Activated naive CD4-positive, alpha-beta T cell treated with anti-CD3 and anti-CD28 coated beads, Interleukin-2, amount 50 U/mL, for 72 hours (primary cell): ENCODE measurements at places on chromosomes 3 and 15. TPM values are rescaled to one million over a fixed set of nuclear protein-coding genes. Genes with fewer than 3 reads are reported as not detected.
A peak's percentile ranks its signal among the peaks of the same experiment; 100 is the strongest.

Gene THRB
- not detected for total RNA-seq

GRCh38 chr3:14879211-14879874 is 60.6 kb downstream of the FGD5 start:
- no peak for DNase-seq

Gene ANKUB1
- not detected for total RNA-seq

DNA sequence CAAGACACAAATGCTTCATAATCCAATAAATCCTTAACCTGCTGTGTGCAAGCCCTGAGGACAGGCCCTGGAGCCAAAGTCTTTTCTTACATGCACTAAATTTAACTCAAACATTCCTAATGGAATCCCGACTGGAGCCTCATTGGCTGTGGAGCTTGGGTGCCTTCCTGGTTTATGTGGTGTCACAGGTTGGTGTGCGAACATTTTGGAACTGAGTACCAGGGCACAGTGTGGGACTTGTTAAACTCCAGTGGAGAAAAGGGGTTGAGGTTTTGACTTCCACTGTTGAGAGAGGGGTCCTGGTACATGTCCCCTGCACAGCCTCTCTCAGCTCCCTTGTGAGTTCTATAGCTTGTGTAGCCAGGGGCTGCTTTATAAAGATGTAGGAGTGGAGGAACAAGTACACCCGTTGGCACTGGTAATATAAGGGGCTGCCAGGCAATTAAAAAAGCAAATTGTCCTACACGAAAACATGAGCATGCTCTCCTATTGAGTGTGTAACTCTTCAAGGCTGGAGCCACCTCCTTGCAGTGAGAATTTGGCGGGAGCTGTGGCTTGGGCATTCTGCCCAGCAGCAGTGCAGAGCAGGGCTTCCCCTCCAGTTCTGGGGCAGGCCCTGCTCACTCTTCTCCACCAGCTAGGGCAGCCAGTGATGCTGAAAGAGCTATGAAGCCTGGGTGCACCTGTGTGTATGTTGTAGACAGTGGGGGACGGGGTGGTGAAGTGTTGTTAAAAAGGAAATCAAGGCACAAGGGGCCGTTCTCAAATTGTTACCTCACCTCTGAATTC is 218.1 kb downstream of the CLSTN2 start:
- no peak for DNase-seq

DNA sequence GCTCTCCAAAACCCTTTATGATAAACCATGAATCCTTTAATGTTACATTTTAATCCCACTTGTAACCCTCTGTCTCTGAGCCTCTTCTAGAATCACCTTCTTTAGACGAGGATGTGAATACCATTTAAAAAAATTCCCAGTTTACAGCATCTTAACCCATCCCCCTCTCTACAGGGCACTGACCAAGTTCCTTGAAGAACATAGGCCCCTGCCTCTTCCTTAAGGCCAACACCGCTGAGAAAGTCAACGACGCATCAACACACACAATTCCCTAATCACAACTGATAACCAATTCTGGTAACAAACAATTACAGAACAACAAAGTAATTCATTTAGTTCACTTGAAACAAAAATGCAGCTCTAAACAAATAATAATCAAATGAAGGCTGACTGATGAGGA is 130.3 kb downstream of the DLG1 start:
- DNase-seq: no peak

- DNase-seq: no peak
These were observed 298.3 kb upstream of the GPR149 start for GRCh38 chr3:154728285-154728684.

DNA sequence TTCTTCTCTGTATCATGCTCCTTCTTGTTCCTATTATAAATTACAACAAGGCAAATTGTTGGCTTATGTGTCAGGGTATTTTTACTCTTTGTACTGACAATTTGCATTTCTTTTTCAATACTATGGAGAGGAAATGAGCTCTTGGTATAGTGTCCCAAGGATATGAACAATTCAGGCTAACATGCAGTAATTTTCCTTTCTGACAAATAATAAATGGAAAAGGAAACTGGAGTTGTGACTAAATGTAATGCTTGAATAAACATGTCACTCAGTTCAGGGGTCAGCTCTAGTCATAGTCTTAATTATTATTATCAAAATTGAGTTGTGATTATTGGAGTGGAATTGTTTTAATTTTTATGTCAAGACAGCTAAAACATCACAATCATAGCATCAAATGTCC is 256.0 kb upstream of the ZPLD1 start:
- no peak for DNase-seq

DNA sequence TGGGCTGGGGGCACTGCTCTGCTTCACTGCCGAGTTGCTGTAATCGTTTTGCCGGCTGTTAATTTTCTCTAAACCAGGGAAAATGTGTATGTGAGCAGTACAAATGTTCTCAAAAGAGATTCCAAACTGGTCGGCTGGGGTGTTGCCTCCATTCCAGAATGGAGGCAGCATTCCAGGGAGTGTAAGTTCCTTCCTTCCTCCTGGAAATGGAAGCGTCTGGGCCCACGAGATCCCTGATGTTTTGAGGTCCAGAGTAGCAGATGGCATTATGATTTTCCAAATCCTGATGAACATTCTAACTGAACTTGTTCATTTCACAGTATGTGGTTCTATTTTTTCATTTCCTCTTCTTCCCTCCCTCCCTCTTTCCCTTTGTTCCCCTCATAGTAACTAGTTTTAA is 64.4 kb upstream of the SKOR1 start:
- DNase-seq: no peak

Gene HRG
- not detected for total RNA-seq

GRCh38 chr15:64803526-64803925 is 21.9 kb downstream of the PIF1 start:
- no peak for DNase-seq

Gene CASR
- total RNA-seq: not detected

DNA sequence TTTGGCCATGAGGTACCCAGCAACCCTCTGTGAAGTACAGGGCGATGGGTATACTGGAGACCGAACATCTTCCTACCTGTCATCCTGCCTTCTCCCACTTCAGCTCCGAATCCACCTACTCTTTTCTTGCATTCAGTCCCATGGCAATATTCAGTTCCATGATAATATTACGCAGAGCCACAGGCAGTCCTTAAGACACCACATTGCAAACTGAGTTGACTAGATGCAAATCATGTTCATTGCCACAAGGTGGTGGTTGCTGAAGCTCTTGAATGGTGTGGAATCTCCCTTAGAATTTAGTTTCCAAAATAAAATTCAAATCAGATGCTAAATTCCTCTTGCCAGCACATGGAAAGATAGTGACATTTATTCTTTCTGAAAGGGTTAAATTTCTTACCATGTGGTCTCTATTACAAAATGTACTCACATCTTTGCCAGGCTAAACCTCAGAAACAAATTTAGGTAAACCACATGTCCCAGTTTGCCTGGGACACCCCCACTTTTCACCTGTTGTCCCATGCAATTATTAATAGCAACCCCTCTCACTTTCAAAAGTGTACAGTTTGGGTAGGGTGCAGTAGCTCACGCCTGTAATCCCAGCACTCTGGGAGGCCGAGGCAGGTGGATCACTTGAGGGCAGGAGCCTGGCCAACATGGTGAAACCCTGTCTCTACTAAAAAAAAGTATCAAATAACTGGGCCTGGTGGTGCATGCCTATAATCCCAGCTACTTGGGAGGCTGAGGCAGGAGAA is 1.7 kb upstream of the NME9 start:
- no peak for DNase-seq

Gene C3orf85
- total RNA-seq: not detected

Gene CCDC191
- 0.77 TPM for total RNA-seq

DNA sequence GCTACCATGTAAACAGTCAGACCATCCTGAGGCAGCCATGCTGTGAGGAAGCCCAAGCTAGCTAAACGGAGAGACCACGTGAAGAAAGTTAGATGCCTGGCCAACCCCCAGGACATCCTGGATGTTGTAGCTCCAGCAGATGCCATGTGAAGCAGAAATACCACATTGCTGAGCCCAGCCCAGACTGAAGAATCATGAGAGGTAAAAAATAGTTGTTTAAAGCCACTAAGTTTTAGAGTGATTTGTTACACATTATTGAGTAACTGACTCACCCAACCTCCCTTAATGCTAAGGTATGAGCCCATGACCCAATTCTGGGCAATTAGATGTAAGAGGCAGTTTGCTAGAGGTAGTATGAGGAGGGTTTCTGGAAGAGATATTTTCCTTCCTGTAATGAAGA is 200.5 kb downstream of the THRB start:
- no peak for DNase-seq

Gene SLC27A2
- total RNA-seq: 20.1 TPM

GRCh38 chr3:101962055-101962454 is 112.7 kb downstream of the NFKBIZ start:
- no peak for DNase-seq

DNA sequence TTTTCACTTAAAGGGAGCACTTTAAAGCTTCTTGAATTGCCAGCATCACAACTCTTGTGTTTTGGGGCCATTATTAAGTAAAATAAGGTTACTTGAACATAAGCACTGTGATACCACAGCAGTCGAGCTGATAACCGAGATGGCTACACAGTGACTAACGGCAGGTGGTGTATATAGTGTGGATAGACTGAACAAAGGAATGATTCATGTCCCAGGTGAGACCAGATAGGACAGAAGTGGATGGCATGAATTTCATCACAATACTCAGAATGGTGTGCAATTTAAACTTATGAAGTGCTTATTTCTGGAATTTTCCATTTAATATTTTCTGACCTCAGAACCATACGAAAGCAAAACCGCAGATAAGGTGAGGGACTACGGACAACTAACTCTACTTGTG is 40.2 kb downstream of the PBRM1 start:
- DNase-seq: no peak

- no peak for DNase-seq
These were observed 56.9 kb downstream of the TJP1 start for GRCh38 chr15:29765234-29765841.

GRCh38 chr3:50573566-50574443 is 4.5 kb downstream of the HEMK1 start:
- DNase-seq: peak; percentile 73

Gene SLC2A2
- total RNA-seq: not detected

Gene IL5RA
- not detected for total RNA-seq

Gene NMNAT3
- 7.3 TPM for total RNA-seq

- DNase-seq: no peak
These were observed 234.1 kb downstream of the OPA1 start for GRCh38 chr3:193827040-193827669.

DNA sequence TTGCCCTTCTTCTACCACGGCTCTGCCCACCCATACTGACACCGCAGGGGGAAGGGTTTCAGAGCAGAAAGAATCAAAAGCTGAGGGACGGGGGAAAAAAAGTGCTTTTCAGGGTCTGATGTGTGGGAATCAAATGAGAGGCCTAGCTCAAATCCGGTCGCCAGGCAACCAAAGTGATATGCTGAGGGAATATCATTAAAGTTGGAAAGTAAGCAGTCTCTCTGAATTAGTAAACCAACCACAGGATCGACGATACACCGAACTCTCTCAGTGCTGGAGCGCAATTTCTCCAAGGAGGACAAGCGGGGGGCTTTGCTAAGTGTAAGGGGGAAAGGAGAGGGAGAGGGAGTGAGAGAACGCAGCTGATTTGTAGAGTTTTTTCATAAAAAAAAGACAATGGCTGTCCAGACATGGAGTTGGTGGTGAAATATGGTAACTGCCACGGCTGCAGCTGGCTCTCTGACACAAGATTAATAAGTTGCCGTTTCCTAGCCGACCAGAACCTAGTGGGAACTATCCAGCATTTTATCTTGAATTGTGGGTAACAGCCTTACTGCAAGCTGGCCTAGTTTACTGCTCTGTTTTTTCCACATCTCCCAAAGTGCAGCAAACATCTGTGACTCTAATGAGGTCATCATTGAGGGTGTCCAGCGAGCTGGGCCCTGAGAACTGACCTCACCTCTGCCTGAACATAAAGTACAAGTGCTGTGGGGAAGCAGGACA is 530.2 kb downstream of the SOX2 start:
- DNase-seq: no peak

- DNase-seq: no peak
These were observed 10.9 kb downstream of the SLC28A2 start for GRCh38 chr15:45262906-45263461.

DNA sequence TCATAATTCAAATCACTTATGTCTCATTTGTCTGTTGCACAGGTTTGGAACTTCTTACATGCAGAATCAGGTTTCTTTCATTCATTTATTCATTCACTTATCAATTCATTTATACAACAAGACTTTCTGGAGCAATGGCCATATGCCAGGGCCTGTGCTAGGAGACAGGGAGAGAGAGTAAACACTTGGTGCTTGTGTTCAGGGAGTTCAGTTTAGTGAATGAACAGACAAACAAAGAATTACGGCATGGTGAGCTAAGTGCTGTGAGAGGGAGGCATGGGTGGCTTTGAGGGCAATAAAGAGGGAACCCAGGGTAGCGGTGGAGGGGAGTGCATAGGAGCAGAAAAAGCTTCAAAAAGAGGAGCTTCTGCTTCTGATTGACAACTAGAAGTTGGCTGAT is 8.5 kb upstream of the IREB2 start:
- DNase-seq: no peak

Gene DGKG
- 5.5 TPM for total RNA-seq

Gene ARNT2
- total RNA-seq: not detected

Gene INSYN1
- not detected for total RNA-seq

- DNase-seq: no peak
These were observed 191.3 kb downstream of the LPP start for GRCh38 chr3:188345223-188345622.

Gene FES
- total RNA-seq: 91.4 TPM

GRCh38 chr3:14909250-14909649 is 38.1 kb upstream of the NR2C2 start:
- DNase-seq: no peak

Gene MYEF2
- total RNA-seq: 46.4 TPM

DNA sequence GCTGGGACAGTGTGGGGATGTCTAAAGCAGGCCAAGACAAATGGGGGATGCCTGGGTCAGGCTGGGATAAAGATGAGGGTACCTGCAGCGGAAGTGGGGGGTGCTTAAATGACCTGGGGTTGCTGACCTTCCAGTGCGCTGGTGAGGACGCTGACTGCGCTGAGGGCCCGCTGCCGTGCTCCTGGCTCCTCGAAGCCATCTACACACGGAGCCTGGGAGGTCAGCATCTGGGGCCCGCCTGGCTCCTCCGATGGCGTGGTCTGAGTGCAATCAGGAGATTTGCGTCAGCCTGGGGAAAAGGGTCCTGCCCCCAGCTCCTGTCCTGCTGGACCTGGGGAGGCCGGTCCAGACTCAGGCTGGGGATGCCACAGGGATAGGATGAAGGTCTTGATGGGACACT is 50.7 kb downstream of the SCN5A start:
- DNase-seq: no peak

- DNase-seq: no peak
These were observed 3.7 kb upstream of the CPA3 start for GRCh38 chr3:148861277-148861869.

DNA sequence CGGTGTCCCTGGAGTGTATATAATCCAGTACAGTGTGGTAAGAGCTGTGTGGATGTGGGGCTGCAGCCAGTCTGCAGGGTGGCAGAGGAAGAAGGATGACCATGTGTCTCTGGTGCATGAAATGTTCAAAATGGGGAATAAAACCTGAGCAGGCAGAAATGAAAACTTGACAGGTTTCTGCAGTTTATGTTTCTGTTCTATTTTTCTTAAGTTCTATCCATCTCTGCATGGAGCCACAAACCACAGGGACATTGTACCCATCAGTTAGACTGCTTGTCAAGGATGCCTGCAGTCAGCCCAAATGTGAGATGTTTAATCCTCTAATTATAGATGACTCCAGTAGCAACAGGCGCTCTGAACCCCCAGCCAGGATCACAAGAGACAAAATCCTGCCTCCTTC is 216.7 kb downstream of the IL20RB start:
- no peak for DNase-seq
